ENCODE measurements at places on chromosomes 3 and 15.

GRCh38 chr3:45529697-45530096 is 64.9 kb upstream of the LIMD1 start:
- DNase-seq: no peak

GRCh38 chr3:99131876-99132275 is 230.4 kb upstream of the DCBLD2 start:
- no peak for DNase-seq

DNA sequence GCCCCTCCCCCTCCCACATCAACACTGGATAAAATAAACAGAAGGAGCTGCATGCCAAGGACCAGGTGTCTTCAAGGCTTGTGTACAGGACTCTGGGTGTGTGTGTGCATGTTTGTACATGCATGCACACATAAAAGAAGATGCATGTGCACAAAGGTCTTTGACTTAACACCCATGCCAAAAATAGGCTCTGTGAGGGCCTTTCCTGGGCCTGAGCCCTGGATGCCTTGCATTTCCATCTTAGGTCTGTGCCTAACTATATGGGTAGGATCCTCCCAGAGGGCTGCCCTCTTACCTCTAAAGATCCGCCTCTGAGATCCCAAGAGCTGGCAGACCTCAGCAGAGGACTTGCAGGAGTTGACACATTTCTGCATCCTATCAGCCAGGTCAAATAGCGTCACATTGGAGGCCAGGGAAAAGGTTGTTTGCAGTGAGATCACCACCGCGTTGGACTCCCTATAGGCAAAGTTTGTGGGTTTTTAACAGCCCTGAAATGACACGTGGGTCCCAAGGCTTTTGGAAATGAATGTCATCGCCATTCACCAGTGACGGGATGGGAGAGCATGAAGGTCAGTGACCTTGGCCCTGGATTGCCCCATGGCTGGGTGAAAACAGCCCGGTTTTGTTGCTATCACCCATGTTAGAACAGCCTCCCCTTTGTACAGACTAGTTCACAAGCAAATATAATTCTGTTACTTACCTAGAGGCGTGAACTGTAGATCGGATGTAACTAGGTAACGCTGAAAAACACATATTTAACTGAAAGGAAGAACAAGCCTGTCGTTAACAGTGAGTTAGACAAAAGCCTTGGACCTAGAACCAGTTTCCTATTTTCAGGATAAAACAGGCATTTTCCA is 54.0 kb downstream of the HEG1 start:
- DNase-seq: no peak

DNA sequence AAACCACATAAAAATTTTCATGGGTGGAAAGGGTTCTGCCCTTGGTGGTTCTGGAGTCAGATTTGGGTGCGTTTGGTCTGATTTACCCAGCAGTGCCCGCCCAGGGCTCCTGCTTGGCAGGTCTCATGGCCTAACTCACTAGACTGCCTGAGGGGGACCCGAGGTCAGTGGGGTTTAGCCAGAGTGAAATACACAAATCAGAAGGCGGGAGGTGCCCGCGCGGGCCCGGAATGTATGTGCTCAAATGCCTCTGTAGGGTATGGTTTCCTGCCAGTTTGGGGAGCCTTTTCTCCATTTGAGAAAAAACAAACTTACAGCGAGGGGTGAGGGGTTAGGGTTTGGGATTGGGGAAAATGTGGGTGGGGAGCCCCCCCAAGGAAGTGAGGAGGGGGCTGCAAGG is 70.9 kb upstream of the POLG start:
- DNase-seq: no peak

DNA sequence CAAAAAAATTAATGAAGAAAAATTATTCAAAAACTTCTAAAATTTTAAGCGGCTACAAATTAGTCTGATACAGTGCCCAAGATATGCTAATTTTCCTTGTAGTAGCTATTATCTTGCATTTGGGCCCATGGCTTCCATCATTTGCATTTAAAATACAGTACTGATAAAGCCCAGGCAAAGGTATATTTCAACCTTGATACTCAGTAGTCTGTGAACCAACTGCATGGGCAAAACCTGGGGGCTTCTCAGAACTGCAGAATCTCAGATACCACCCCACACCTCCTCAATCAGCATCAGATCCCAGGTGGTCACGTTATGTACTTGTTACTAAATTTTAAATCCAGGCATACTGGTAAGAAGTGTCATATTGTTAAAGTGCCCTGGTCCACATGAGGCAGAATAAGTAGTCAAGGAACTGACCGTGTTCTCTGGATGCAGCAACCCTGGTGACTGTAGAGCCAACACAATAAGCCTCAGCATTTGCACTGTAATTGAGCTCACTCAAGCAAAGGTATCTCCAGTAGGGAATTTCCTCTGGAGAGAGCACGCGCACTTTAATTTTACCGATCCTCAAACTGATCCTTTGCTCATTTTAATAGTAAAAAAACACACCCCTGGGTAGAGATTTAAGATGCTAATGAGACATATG is 31.9 kb downstream of the ZNF385D start:
- no peak for DNase-seq

- DNase-seq: no peak
Measured at GRCh38 chr3:66314455-66314854, 93.7 kb downstream of the SLC25A26 start.

- DNase-seq: no peak
Measured at GRCh38 chr3:194827486-194827885, 141.8 kb downstream of the FAM43A start.

GRCh38 chr15:70466895-70467529 is 296.3 kb downstream of the UACA start:
- DNase-seq: peak; percentile 61

DNA sequence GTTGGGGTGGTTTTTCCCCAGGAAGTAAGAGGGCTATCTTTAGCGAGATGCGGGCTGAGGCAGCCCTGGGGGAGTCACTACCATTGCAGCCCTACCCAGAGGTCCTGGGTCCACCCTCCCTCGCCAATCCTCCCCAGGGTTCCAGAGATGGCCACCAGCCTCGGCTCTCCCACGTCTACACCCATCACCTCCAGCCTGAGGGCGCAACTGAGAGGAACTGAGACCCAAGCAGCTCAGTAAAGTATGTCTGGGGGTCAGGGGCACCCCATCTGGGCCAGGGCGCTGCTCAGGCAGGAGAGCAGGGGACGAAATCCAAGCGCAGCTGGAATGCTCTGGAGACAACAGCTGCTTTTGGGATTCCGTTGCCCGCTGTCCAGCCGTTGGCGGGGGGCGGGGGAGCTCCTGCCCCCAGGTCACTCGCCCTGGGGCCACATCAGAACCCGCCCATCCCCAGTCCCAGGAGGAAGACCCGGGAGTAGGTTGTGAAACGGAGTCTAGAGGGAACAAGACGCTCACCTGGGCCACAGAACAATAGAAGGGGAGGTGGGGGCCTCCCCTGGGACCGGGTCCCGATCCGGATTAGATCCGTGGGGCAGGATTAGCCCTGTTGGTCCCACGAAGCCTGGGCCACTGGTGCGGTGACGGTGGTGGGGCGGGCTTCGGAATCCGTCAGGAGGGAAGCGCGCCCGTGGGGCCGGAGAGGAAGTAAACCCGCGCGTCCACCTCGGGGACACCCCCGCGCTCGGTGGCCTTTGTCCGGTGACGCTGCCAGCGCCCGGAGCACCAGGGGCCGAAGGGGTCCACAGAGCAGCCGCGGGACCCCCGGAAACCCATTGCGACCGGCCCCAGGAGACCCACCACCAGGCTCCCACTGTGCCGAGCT is 1.4 kb upstream of the NDUFAF3 start:
- peak; percentile 88 for DNase-seq
